ENCODE measurements at places on chromosomes 2 and 18.

DNA sequence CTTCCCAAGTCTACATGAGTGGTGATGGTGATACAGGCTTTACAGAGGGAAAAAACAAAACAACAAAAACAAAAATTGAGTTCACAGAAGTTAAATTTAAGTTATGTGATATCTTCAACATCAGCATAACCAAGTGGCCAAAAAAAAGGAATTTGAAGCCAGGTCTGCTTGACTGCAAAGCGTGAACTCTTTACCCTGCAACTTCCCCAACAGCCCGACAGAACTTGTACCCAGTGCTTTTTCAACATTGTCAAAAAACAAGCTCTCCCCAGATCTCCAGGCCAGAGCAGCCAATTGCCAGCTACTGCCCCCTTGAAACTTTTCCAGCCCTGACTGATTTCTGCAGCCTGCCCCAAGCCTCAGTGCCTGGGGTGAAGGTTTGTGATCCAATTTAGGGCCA lies 76.7 kb downstream of the RNF144A start:
- DNase-seq: no peak

DNA sequence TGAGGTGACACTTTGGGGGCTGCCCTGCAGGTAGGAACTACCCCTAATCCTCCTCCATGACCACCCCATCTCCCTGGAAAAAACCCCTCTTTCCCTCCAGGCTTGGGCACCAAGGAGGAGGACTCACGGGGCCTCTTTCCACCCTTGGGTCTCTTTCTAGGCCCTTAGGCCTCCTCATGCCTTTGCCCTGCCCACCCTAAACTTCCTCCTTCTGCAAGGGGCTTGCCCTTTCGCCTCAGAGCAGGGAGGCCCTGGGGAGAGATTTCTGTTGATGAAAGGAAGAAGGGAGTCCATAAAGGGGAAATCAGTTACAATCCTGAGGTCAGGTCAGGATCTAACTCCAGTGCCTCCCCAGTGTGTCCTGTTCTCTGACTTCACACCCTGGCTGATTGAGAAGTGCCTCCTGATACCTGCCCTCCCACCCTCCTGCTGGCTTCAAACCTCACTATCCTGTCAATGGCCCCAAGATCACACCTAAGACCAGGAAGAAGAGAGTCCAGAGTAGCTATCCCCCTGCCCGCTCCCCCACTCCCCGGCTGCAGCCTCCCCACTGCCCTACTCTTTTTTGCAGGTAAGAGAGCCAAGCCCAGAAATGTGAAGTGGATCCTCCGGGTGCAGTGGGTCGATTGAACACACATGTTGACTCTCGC lies 16.7 kb upstream of the TNS1 start:
- DNase-seq: no peak

DNA sequence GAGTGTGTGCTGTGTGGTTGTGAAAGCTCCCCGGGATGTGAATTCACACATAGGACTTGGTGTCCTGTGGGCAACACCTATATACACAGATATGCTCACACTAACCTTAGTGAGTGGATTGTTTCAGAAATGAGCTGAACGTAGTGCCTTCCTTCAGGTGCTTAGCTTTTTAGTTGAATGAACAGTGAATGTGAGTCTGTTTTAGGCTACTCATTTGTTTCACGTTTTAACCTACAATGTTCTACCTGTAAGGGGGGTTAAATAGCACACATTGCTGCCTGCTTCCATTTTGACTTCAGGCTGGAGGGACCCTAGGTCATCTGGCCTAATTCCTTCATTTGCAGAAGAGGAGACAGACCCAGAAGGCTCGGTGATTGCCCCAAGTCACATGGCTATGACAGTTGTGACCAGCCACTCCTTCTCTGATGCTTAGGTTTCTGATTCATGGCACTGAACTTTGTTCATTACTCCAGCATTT lies 1.0 kb downstream of the PLEK start:
- DNase-seq: no peak

DNA sequence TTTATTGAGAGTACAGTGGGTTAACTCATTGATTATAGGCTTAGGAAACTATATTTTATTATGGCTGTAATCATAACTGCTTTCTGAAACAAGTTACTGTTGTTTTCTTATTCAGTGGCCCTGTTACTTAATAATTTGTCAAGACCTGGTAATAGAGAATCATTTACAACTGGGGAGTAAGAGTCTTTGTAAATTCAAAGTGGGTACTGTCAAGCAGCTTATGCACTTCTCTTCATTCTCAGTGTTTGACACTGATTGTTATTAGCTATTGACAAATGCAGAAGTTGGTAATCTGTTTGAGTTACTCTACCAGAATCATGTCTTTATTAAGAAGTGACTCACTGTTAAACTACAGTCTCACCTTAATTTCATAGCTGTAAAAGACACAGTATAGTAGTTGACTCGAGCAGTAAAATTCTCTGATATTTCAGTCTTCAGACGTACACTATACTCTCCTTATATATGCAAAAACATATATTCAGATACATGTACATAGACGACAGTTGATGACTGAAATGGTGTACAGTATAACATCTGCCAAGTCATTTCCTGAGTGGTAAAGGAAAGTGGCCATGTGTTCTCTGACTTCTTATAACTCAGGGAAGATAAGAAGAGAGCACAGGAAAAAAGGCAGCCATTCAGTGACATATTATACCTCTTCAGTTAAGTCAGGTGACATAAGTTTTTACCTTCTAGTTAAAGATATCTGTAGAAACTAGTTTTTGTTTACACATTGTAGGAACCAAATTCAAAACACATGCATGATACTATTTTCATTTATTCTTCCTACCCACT lies 36.0 kb upstream of the TTC27 start:
- DNase-seq: no peak

DNA sequence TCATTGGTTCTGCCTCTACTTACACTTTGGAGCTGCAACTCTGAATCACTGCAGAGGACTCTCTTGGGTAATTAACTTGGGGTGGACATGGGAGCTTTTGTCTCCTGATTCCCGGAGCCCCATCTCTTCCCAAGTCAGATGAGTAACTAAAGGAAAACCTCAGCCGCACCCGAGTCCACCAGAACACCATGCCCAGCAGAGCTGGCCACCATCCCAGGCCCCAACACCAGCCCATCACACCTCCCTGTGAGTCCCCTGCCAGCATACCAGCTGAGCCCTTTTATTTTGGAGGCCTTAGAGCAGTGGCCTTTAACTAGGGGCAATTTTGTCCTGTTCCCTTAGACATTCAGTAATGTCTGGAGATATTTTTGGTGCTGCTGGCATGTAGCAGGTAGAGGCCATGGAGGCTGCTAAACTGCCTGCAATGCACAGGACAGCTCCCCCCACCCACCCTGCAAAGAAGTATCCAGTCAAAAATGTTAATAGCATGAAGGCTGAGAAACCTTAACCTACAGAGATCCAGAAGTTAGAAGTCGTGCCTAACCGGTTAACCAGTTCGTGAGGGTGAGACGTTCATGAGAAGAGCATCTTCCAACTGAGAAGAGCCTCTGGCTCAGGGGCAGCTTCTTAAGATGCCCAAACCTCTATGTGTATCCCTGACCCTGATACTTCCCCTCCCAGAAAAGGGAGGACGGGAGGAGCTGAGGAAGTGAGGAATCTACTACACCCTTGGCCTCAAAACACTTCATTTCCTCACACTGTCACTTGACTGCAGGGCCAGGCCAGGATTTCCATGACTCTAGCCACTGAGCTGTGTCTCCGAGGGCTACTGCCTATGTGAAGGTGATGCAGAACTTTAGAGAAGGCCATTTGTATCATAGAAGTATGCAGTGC lies 139.9 kb upstream of the EPAS1 start:
- DNase-seq: no peak
